Esophagus squamous epithelium (tissue), 5 donors: ENCODE measurements at places on chromosomes 16 and 17.

DNA sequence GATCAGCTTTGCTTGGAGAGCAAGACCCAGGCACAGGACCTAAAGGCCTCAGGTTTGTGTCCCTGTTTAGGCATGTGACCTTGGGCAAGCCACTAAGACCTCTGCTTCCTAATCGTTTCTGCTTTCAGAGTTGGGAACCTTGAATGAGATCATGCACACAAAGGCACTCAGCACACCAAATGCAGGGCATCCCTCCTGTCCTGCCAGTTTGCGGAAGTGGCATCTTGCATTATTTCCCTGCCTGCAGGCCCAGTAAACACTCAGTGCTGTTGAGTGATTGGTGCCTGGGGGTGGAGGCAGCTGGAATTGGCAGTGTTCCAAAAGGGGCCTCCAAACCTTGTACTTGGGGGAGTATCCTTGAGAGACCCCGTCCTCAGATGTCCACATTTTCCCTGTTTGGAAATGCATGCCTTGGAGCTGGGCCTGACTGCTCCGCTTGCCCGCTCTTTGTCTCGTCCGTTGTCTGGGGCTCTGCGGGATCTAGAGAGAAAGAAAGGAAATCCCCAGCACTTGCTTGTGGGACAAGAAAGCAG is 28.7 kb downstream of the MRM1 start:
- no peak for DNase-seq

GRCh38 chr16:14133907-14134306 is 62.8 kb downstream of the MRTFB start:
- no peak for DNase-seq

DNA sequence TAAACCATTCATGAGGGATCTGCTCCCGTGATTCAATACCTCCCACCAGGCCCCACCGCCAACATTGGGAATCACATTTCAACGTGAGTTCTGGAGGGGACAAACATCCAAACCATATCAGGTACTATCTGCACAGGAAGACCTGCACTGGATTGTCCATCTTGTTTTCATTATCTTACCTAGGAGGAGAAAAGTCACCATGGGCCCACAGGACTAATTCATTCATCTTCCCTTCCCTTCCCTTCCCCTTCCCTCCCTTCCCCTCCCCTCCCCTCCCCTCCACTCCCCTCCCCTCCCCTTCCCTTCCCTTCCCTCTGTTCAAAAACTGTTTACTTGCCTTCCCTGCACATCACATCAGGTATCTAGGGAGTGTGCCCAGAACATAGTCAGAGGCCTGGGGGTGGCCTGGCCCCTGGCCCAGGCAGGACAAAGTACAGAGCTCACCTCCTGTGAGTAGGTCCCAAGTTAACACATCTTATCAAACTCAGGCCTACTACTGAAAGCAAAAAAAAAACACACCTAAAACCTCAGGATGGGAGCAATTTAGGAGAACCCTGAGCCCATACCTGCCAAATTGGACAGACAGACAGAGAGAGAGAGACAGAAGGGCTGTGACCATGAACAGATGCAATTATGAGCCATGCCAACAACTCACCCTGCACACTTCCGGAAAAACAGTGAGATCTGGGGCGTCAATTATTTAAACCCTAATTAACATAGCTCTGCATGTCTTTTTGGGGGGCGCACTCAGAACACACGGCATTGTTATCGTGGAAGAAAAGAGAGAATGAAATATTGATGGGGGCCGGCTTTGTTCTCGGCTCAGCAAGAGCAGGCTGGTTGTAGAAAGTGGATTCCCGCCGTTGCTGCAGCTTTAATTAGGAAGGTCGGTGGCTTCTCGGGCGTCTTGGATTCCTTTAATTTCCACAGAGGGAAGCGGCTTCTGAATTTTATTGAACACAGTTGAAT is 151.2 kb downstream of the IRX5 start:
- DNase-seq: no peak

DNA sequence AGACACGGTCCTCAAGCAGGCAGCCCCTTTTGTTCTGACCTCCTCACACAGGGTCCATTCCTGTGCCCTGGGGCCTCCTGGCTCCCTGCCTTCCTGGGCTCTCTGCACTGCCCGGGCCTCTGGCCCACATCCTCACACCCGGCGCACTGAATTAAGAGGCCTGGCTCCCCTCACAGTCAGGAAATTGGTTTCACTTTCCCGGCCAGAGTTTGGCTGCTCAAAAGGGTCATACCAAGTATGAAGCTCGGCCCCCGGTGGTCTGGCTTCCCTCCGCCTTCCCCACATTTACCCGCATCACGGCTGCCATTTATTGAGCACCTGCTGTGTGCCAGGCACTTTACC is 220.0 kb downstream of the NTN1 start:
- no peak for DNase-seq

DNA sequence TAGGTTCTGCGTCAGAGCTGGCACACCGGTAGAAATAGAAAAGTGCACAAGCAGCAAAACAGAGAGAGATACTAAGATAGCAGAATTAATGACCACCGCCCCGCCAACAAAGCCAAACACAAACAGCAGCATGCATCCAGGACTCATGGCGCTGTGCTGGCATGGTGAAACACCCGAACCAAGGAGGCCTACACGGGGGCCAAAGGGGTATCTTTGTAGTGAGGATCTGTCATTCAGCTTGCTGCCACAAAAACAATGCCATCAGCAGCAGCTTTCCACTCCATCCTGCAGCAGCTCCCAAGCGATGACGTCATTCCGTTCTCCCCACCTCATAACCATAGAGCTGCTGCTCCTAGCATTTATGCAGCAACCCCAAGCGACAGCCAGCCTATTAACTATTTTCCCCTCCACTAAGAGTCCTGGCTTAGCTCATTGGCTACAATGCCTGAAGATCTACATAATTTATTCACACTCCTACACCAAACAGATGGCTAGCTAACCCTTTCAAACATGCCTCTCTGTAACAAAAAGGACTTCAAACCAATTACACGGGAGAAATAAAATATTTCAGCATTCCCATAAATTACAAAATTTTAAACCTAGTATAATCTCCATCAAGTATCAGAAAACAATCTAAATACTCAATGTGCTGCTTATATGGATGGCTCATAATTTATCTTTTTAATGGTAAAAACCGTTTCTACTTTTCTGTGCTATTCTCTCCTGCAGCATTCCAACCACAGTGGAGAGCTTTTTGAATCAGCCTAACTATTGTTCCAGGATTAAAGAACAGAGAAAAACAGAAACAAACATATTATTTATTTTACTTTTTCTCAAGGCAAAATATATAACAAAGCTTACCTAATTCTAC is 73.9 kb downstream of the SPAG9 start:
- DNase-seq: no peak

DNA sequence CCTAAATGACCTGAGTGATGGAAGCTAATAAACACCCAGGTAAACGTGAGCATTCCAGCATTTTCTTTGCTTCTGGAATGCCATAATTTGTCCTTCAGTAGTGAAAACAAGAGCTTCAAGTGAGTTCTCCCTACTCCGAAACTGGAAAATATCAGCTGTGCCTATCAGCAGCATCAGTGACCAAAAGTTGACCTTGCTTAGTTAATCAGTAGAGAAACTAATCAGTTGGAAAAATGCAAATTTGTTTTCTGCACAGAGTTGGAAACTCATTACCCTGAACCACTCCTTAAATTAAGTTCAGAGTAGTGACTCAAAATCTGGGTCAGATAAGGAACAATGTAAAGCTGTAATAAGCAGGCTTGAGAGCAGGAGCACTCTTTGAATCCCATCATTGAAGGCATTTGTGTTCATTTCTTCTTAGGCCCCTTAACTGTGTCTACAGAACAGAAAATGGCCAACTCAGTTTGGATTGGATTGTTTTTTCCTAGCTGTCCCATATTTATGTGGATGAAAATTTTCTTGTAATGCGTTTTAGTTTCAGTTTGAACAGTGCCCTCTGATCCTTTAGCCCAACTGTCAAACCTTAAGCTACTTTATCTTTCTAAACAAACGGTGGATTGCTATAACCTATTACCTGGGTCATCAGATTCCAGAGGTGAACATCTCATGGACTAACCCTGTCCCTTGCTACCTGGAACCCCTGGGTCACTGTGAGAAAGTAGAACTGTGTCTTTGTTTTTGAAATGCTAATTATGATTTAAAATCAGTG is 290.4 kb downstream of the TOX3 start:
- DNase-seq: no peak

DNA sequence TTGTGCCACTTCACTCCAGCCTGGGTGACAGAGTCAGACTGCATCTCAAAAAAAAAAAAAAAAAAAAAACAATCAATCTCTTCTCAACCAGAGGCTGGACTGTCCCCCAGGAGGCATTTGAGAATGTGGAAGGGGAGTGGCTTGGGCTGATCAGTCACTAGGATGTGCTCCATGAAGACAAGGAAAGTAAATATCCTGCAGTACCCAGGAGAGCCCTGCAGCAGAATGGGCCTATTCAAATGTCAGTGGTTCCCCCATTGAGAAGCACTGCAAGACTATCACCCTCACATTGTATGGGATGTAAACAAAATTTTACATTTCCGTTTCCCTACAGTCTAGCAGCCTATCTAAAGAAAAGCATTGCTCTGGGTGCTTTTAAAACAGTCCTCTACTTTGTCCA is 70.3 kb downstream of the DNAH9 start:
- DNase-seq: no peak

- DNase-seq: no peak
Measured at GRCh38 chr17:74773871-74774286, 2.3 kb downstream of the NAT9 start.

DNA sequence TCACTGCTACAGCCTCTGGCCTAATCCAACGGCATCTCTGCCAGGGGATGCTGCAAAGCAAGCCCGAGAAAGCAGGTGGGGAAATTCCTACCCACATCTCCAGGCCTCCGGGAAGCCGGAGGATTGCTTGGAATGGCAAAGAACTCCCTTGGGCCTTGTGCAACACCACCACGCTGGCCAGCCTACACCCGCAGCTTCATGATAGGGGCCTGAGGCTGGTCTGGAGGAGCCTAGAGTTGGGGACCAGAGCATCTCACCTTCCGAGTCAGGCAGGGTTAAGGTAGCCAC is 20.3 kb downstream of the GGA3 start:
- no peak for DNase-seq

DNA sequence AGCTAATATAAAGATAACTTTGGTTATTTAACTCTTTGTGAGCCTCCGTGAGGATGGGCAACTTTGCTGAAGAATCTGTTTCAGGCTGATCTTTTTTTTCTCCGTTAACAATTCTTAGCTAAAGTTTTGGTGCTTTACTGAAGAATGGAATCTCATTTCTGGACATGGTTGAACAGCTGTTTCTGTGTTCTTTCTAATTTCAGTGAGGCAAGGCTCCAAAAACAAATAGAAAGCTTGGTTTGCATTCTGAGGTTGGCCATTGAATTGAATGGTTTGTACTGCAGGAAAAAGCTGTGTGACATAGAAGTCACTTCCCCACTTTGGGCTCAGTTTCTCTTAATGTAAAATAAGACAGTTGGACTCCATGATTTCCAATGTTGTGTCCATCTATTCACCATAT is 22.3 kb upstream of the HLF start:
- DNase-seq: no peak

- no peak for DNase-seq
Measured at GRCh38 chr17:78724544-78724943, 57.5 kb downstream of the CYTH1 start.

DNA sequence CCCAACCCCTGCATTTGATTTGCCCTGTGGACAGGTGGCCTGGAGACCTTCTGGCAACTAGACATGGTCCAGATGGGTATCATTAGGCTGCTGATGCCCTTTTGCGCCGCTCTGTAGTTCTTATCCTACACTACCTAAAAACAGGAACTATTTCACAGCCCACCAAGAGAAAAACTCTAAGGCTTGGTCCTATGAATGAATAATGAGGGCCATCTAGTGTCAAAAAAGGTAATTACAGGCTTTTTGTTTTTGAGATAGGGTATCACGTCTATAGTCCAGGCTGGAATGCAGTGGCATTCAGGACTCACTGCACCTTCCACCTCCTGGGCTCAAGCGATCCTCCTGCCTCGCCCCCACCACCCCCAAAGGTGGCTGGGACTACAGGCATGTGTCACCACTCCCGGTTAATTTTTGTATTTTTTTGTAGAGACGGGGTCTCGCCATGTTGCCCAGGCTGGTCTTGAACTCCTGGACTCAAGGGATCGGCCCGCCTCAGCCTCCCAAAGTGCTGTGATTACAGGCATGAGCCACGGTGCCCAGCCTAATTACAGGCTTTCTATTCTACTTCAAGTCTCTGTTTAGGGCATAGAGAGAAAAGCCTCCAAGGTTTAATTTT is 20.9 kb downstream of the COIL start:
- no peak for DNase-seq

DNA sequence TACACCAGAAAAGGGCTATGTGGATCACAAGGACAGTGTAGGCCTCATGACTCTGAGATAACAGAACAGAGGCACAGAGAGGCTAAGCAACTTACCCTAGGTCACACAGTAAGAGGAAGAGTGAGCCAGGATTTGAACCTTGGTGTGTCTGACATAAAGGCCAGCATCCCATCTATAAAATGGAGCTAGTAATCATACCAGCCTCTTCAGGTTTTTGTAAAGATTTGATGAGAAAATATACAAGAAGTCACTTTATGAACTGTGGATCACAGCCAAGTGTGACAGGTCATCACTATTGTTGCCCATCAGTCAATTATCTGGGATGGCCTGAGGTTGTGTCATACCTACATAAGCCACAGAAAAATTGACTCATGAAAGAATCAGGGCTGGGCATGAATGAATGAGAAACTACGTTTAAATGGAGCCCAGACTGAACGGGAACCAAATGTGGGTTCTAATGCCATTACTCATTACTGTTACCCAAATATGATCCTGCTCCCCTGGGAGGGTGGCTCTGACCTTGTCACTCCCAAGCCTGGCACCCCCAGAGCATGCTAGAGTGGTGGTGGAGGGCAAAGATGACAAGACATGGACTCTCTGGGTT is 21.0 kb downstream of the FBXO39 start:
- DNase-seq: no peak

DNA sequence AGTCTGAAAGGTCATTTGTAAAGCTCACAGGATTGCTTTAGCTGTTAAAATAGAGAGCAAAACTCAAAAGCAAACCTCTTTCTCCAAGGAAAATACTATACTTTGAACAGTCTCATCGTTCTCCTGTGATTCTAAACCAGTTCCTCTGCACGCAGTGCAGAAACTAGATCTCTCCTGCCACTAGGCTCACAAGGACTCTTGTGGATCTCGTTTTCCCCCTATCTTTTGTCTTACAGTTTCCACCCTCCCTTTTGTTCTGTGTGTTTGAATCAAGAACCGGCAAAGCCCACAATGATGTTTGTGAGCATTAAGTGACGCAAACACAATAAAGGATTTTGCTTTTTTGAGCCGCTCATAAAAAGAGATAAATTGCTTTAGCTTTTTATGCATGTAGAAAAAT is 1103.5 kb upstream of the RBFOX1 start:
- DNase-seq: no peak
